ENCODE measurements at places on chromosomes 2 and 18. TPM values are rescaled to one million over a fixed set of nuclear protein-coding genes. Genes with fewer than 3 reads are reported as not detected.

DNA sequence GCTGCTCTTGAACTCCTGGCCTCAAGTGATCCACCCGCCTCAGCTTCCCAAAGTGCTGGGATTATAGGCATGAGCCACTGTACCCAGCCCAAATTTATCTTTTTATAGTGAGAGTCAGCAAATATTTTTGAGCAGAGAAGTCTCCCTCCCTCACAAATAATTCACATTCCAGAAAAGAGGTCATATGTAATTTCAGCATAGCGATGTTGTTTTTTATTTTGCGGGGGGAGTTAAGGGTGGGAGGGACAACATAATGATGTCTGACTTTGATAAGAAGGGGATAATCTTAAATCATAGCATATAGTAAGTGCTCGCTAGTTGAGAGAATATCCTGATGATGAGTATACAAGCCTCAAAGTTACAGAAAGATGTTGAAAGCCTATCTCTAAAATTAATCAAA is 1090.2 kb upstream of the ACVR2A start:
- no peak for DNase-seq

DNA sequence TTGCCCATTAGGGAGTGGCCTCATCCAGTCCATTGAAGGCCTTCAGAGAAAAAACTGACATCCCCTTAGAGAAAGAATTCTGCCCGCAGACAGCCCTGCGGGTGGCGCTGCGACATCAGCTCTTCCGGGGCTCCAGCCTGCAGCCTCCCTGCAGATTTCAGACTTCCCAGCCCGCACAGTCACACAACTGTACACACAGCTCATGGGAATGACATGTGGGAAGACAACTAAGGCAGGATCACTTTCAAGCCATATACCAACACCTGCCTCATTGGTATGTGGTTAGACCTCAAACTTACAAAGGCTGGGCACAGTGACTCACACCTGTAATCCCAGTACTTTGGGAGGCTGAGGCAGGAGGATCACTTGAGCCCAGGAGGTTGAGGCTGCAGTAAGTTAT is 24.8 kb upstream of the TUBB6 start:
- no peak for DNase-seq

Gene SERPINB2
- not detected for total RNA-seq

DNA sequence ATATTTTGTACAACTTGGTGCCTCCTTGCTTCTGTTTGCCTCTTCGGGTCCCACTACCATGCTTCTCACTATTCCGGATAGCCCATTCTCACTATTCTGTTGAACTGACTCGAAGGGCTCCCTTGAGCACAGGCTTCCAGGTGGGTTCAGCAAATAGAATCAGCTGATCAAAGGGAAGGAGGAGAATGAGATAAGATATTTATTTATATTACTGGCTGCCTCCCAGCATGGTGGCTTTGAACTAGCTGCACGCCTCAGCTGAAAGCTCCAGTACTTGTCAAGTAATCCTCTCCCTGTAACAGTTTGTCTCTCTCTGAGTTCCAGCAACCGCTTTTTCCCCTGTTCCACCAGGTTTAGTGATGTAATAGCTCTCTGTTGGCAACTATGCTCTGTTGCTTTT is 187.8 kb upstream of the HNRNPA3 start:
- no peak for DNase-seq

DNA sequence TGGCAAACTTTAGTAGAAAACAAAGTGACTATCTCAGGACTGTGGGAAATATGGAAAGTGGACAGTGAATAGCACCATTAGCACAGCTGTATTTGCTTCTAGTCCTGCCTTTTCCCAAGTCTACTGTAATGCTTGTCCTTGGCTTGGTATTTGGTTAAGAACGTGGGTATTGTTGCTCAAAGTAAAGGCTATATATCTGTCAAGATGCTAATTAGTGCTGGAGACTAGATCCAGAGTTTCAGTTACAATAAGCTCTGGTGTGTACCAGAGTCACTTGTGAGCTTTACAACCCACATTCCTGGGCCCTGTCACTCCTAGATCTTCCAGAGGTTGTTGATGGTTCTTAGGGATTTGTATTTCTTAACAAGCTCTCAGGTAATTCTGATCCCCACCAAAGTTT is 313.6 kb downstream of the SLC8A1 start:
- no peak for DNase-seq

- DNase-seq = no peak
Observed at GRCh38 chr18:72727776-72728175, 140.0 kb downstream of the NETO1 start.

Gene MC4R
- total RNA-seq = 0.19 TPM

- no peak for DNase-seq
Observed at GRCh38 chr2:19933351-19933981, 31.7 kb upstream of the TTC32 start.

Gene RNU2-63P
- total RNA-seq = 24.6 TPM

Gene MALL
- total RNA-seq = 0.79 TPM

GRCh38 chr2:105081006-105081601 is 43.2 kb downstream of the MRPS9 start:
- DNase-seq = no peak

DNA sequence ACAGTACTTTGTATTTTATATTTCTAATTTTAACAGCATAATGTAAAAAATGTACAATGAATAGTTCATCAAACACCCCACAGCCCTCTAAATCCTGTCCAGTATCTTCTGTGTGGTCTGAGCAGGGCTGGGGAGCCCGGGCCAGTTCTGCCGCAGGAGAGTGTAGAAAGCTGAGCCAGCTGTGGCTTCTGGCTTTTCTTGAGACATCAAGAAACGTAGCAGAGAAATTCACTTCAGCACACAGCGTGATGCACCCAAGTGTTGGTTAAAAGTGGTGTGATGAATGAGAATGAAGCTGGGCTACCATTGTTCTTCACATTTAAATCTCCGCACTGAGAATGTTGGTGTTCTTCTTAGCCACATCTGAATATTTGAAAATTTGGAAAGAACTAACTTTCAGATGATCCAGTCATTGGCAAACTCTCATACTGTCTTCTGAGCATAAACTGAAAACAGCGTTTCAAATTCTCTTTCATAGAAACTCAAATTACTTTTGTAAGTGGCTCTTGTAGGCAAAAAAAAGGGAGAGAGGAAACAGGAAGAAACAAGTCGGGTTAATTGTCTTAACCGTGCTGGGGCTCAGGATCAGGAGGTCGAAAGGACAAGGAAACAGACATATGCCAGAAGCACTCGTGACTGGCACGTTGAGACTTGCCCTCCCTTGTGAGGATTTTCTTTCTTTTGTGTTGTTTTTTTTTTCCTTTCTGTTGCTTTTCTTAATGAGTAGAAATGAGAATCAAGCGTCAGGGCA is 23.4 kb upstream of the TMEM87B start:
- no peak for DNase-seq

- DNase-seq = no peak
Observed at GRCh38 chr2:152339556-152340286, 4.7 kb downstream of the FMNL2 start.
